Thymus (tissue), 14 donors: ENCODE measurements at places on chromosomes 2 and 18.

GRCh38 chr2:189581354-189582139, 961 bp upstream of the SLC40A1 start:
- no peak for DNase-seq

DNA sequence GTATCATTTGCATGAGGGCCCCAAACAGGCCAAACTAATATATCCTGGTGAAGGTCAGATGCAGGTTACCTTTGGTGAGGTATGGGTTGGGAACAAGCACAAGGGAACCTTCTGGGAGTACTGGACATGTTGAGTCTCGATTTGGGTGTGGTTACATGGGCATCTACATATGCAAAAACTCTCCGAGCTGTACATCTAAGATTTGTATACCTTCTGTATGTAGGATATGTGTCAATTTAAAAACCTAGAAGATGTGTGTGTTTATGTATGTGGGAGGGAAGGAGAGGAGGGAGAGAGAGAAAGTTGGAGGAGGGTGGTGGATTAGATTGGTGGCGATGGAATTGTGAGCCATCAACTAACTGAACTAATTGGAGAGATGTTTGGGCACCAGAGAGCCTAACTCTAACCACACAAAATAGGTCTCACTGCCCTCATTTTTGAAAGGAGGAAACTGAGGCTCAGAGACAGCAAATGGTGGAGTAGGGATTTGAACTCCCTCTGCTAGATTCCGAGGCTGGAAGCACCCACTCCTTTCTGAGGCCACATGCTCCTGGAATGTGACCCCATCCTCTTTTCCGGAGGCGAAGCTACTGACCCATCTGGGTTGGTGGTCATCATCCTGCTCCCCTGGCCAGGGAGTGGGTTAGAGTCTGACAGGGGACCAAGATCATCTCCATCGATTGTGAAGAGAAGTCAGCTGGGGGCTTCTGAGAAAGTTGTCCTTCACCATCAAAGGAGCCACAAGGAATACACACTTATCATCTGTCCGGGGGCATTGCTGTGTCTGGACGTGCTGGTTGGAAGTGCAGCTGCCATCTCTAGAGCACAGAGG, 107.3 kb upstream of the MYCN start:
- DNase-seq = no peak

GRCh38 chr2:37984589-37984988, 59.5 kb downstream of the RMDN2 start:
- no peak for DNase-seq

- DNase-seq = no peak
Observed at GRCh38 chr2:86249579-86250391, 50.5 kb downstream of the MRPL35 start.

DNA sequence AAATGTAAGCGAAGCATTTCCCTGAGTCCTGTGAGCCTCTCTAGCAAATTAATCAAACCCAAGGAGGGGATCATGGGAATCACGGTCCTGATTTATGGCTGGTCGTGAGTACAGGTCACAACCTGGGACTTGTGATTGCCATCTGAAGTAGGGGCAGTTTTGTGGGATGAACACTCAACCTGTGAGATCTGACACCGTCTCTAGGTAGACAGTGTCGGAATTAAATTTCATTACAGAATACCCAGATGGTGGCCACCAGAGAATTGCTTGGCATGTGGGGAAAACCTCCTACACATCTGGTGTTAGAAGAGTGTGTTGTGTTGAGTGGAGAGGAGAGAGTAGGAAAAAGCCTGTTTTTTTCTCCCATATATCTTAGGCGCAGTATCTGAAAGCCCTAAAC, 12.5 kb downstream of the CAPN14 start:
- no peak for DNase-seq

DNA sequence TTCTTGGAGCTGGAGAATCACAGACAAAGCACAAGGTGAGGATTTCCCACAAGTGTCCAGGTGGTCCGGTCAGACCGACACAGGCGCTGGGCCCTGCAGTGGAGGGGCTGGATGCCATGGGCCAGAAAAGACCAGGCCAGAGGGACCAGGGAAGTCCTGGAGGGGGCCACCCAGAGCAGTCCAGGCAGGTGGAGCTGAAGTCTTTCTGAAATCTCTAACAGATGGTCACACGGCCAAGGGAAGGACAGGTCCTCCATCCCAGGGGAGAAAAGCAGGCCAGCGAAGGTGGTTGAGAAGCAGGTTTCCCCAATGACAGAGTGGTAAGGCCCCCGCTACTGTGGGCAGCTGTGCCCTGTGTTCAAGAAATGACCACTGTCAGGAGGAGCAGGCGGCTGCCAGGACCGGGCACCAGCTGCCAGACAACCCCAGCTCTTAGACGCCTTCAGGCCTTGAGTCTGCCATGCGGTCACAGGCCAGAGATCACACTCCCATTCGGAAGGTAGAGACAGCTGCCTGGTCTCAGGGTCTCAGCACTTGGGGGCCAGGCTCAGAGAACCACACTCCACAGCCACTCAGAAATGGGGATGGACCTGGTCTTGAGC, 25.9 kb downstream of the HS1BP3 start:
- DNase-seq = no peak

GRCh38 chr2:55926246-55926645, 2.7 kb upstream of the EFEMP1 start:
- DNase-seq = no peak

DNA sequence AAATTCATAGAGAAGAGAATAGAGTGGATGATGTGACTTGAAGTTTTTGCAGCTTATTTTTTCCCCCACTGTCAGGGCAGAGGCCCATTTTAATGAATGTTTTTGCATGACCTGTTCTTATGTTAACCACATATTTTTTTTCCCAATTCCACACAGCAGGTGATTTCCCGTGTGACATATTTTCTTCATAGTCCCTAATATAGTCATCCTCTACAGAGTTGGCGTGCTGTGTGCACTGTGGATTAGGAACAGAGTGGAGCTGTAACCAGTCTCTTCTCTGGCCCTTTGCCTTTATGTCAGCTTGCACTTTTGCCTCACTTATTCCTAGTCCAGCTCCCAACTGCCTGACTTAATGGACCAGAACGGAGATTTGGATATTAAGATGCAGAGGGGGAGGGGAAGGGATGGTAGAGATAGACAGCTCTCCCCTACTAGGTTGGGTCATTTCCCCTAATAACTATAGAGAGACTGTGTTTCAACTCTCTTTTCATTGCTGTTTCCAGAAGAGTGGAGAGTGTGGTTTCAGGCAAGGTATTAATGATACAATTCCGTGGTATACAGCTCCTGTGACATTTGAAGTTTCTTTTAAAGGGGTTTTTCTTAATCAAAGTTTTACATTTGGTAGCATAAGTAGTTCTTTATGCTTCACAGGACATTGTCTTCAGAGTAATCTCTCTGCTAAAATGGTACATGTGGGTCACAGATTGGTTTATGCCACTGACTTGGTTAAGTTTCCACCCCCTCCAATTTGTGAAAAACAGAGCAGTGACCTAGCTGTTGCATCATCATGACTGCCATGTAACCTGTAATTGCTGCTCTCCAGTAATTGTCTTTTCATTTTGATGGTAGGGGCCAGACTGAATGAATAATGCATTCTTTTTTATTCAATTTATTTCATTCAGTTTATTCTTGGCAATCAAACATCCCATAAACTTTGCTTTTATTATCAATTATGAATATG, 161.3 kb downstream of the HAUS1 start:
- DNase-seq = no peak

DNA sequence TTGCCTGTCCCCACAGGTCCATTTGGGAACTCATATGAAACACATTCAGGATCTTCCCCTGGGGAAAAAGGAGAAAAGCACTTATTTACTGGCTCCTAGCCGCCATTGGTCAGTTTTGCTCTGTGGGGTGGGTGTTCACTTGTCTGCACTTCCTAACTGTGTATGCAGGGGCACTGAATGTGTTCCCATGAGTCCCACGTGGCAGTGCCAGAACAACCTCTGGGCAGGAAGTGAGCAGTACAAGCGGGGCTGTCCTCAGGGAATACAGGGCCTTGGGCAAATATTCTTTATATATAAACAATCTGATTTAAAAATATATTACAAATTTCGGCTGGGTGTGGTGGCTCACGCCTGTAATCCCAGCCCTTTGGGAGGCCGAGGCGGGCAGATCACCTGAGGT, 21.8 kb upstream of the CTIF start:
- DNase-seq = no peak

- DNase-seq = no peak
Observed at GRCh38 chr2:27058210-27058609, 6.7 kb downstream of the AGBL5 start.

DNA sequence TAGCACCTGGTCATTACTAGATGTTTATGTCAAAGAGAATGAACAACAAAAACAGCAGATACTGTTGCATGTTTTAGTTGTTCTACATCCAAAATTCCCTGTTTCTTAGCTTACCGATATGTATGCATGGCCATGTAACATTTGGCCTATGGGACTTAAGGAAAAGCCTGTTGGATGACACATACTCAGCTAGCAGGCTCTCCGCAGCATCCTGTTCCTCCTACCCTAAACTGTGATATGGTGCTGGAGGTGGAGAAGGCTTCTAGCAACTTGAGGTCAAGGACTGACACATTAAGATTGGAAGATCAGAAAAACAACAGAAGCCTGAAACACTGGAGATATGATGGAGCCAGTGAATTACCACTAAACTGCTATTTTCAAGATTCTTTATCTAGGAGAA, 537.8 kb downstream of the LRRTM4 start:
- no peak for DNase-seq

DNA sequence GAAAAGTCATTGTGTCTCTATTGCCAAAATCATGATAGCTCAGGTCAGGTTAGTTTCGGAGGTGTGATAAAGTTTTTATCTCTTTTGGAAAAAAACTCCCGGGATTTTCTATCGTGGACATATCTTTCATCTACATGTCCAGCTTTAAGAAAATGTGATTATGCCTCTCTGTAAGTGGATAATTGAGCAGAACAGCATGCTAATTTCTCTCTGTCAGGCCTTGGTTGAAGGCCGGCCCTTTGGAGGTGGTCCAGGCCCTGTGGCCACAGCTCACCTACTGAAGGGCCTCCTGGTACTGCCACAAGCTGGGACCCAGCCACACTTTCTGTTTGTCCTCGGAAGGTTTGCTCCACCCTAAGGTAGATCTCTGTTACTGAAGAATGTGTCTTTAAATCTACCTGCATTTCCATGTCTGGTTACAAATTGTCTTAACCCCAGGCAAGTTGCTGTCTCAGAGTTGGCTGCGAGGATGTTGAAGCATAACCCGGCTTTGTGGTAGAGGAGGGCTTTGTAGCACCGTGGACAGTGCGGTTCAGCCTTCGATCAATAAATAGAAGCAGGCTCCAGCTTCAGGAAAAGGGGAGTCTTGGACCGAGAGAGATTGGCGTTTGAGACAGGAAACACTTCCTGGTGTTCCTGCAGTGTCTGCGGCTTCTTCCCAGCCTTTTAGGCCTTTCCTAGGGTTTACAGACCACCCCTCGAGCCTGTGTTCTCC, 25.5 kb downstream of the TCF7L1 start:
- no peak for DNase-seq

DNA sequence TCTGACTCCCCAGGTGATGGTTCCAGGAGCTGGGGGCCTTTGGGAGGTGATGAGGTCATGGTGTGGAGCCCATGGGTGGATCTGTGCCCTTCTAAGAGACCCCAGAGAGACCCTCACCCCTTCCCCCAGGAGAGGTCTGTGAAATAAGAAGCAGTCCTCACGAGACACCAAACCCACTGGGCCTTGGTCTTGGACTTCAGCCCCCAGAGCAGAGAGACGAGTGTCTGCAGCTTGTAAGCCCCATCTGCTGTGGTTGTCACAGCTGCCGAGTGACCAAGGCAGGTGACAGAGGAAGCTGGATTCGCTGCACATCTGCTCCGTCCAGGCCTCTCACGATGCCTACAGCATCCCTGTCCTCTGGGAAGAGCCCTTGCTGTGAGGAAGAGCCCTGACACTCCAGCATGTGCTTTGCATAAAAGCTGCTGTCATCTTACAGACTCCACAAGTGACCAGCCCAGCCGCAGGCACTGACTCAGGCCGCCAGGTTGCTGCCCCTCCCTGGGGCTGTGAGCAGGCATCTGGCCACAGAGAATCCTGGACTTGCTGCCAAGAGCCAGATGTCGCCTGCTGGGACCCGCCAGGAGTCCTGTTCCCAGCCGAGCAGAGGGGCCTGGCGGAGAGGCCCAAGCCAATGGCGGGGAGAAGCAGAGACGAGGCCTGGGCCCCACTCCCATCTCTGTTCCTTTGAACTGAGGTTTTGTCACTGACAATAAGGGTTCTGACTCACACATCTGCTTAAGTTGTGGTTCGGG, 150.8 kb downstream of the PXDN start:
- DNase-seq = no peak

GRCh38 chr2:135742325-135742757, 686 bp downstream of the UBXN4 start:
- peak; percentile 55 for DNase-seq

DNA sequence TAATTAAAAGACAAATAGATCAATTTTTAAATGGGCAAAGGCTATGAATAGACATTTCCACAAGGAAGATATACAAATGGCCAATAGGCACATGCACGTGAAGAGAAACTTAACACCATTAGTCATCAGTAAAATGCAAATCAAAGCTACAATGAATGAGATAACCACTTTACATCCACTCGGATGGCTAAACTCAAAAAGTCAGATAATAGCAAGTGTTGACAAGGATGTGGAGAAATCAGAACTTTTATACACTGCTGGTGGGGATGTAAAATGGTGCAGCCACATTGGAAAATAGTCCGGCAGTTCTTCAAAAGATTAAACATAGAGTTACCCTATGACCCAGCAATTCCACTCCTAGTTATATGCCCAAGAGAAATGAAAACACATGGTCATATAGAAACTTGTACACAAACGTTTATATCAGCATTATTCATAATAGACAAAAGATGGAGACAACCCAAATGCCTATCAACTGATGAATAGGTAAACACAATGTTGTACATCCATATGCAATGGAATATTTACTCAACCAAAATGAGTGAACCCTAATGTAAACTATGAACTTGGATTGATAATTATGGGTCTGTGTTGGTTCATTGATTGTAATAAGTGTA, 51.1 kb downstream of the SMAD7 start:
- no peak for DNase-seq

- DNase-seq = no peak
Observed at GRCh38 chr18:22872900-22873537, 60.1 kb upstream of the RBBP8 start.

GRCh38 chr18:71403501-71403900, 1114.7 kb downstream of the SOCS6 start:
- no peak for DNase-seq

GRCh38 chr18:31230495-31230894, 67.8 kb upstream of the DSC1 start:
- no peak for DNase-seq

GRCh38 chr2:7029291-7030059, 112.3 kb downstream of the RNF144A start:
- no peak for DNase-seq

- no peak for DNase-seq
Observed at GRCh38 chr2:129892360-129892759, 87.1 kb upstream of the RAB6C start.

GRCh38 chr2:11122380-11122779, 32.9 kb upstream of the SLC66A3 start:
- no peak for DNase-seq

DNA sequence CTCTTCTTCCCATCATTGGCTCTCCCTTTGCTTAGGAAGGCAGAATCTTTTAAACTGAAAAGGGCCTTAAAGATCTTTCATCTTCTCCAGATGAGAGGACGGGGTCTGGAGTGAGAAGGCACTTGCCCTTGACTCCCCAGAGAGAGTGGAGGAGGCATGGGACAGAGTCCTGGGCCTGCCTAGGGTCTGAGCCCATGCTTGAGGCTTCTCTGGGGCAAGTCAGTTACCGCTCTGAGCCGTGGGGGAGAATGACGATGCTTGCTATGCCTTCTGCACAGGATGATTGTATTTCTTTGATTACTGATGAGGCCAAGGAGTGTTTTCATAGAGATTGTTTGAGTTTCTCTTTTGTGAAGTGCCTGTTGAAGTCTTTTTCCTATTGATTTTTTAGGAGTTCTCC, 921 bp downstream of the PLB1 start:
- DNase-seq = no peak
